ENCODE measurements at places on chromosomes 4 and X.

DNA sequence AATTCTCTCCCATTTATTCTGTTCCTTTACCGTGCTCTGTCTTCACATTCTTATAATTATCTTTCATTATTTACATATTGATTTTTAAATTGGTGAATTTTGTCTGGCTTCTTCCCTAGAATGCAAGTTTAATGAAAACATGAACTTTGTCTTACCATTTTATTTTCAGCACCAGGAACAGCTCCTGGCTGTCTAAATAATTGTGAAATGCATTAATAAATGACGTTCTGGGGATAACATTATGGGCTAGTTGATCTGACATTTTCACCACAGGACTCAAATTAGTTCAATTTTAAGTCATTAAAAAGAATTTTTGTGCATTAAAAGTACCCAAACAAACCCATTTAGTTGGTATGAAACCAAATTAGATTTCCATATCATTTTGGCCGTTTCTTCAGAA, 97.5 kb downstream of the KCTD8 start:
- DNase-seq, result no peak

- no peak for DNase-seq
These were observed 17.8 kb upstream of the EDNRA start for GRCh38 chr4:147463065-147463464.

GRCh38 chr4:113394108-113394729, 344.8 kb downstream of the ANK2 start:
- DNase-seq, result no peak

- peak; percentile 29 for DNase-seq
These were observed 731 bp downstream of the BRWD3 start for GRCh38 chrX:80808881-80809411.

- no peak for DNase-seq
These were observed 213.4 kb downstream of the GC start for GRCh38 chr4:71570492-71570891.

GRCh38 chr4:71828470-71828869, 44.6 kb upstream of the GC start:
- DNase-seq, result no peak

- no peak for DNase-seq
These were observed 5.0 kb downstream of the ZFX start for GRCh38 chrX:24154490-24155034.

GRCh38 chr4:76896614-76897535, 1.1 kb downstream of the SOWAHB start:
- peak; percentile 66 for DNase-seq

DNA sequence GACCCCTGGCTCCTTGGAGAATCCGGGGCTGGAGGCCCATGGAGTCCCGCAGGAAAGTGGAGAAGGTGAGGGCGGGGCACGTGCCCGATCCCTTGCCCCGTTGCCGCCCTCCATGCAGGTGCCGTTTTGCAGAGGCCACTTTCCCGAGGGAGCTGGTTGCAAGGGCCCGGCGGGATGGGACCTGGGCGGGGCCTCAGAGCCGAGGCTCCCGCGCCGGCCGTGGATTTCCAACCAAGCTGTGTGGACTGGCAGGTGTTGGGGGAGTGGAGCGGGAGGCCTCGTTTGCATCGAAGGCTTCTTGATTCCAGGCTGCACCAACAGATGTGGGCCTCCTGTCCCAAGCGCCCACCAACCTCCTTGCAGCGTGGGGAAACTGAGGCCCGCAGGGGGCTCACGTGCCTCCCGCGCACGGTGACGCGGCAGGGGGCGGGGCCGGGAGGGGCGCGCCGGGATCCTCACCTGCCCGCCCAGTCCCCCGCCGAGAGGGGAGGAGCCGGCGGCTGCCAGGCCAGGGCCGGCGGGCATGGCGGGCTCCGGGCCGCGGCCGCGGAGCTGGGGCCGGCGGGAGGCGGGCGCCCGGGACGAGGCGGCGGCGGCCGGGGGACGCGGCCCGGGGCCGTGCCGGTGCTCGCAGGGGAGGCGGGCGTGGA, 24.9 kb downstream of the SH3BP2 start:
- DNase-seq, result peak; percentile 72

- DNase-seq, result peak; percentile 94
These were observed 982 bp downstream of the PDLIM5 start for GRCh38 chr4:94452476-94453371.

DNA sequence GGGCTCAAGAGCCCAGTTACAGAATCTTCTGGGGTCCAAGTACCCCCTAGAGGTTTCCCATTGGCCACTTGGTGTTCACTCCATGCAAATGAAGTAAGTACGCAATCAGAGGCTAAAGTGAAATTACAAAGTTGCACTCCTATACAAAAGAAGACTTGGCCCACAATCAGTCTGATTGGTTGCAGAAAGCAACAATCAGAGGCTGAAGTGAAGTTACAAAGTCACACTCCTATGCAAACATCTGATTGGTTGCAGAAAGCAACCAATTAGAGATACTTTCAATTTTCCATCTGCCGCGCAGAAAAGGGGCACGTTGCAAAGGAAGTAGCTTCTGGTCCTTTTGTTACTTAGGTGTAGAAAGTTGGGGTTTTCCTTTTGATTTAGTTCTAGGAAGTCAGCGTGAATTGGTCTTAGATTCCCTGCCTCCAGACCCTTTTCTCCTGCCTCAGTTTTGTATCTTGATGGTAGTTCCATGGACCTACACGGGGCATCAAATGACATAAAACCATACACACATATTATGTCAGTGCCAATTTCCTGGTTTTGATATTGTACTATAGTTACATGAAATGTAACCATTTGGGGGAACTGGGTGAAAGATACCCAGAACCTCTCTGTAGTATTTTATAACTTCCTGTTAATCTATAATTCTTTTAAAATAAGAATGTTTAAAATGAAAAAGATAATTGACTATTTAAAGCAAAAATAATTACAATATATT, 12.4 kb upstream of the PIN4 start:
- DNase-seq, result no peak

DNA sequence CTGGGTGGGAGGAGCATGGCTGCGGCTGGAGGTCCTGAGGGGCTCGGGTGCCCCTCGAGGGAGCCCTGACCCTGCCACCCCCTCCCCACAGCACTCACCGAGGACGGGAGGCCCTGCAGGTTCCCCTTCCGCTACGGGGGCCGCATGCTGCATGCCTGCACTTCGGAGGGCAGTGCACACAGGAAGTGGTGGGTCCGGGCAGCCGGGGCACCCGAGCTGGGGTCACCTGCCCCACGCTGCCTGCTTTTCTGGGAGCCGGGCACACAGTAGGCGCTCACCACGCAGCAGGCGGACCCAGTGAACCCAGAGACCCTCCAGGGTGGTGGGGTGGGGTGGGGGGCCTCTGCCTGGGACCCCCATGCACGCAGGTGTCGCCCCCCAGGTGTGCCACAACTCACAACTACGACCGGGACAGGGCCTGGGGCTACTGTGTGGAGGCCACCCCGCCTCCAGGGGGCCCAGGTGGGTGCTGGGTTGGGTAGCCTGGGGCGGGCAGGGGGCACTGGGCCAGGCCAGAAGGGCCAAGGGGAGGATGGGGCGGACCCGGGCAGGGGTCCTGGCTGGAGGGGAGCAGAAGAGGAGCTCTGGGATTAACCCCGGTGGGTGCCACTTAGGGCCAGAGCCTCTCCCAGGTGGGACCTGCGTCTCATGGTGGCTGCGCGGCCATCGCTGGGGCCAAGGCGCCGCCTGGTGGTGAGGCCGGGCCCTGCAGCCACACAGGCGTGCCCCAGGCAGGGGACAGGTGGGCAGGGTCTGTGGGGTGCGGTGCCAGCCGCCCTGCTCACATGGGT, 1.4 kb downstream of the HGFAC start:
- peak; percentile 52 for DNase-seq

- DNase-seq, result no peak
These were observed 12.1 kb downstream of the ACSL4 start for GRCh38 chrX:109720947-109721346.

- DNase-seq, result no peak
These were observed 51.8 kb upstream of the CBLL2 start for GRCh38 chrX:22220941-22221340.

DNA sequence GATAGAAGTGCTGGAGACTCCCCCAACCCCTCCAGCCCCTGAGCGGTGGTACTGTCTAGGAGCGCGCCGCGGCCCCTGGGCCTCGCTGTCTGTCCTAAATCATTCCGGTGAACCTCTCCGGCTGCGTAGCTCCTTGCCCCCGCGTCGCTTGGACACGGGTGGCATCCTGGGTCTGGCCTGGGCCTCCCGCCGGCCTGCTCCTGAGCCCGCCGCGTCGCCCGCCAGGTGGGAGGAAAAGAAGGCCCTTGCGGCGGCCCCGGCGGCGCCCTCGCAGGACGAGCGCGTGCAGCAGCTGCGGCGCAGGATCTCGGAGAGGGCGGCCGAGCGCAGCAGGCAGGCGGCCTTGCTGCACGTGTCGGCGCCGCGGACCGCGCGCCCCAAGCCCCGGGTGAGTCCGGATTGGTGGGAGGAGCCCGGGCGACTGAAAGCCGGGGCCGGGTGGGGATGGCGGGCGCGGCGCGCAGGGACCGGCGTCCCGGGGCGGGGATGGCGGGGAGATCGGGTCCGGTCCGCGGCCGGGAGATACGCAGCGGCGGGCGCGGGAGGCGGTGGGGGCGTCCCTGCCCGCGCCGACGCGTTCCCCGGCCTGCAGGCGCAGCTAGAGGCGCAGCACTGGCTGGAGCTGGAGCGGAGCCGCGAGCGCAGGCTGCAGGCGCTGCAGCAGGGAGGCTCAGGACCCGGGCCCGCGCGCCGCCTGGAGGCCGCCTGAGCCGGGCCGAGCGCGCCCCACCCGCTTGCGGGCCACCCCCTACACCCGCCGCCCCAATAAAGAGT, 6.5 kb upstream of the RNF4 start:
- peak; percentile 71 for DNase-seq

DNA sequence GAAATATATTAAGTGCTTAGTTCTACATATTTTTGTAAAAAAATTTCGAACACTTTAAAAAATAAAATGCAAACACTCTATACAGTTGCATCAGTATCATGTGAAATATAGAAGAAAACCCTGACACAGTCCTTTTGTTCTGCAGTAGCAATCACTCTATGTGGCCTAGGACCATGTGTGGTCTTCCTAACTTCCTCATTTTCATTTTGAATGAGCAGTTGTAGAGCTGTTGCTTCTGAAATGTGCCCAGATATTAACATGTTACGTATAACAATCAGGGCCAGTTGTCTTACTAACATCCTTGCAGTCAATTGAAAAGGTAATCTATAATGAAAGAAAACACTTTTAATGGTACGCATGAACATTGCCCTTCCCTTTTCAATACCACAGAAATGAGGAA, 107.9 kb downstream of the ZNF827 start:
- no peak for DNase-seq

DNA sequence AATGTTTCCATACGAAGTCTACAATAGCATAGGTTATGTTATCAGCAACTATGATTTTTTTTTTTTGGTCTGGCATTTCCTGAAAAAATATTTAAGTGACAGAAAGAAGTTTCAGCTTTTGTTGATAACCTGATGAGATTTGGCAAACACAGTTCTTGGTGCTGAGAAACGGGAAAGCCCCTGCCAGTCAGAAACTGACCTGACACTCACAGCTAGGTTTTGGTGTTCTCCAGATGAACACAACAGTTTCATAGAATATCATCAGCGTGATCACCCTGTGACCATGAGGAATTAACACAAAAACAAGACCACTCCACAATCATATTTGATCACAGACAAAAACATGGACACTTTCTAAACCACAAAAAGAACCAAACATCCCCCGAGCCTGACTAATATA, 152.5 kb upstream of the DCAF8L1 start:
- DNase-seq, result no peak

DNA sequence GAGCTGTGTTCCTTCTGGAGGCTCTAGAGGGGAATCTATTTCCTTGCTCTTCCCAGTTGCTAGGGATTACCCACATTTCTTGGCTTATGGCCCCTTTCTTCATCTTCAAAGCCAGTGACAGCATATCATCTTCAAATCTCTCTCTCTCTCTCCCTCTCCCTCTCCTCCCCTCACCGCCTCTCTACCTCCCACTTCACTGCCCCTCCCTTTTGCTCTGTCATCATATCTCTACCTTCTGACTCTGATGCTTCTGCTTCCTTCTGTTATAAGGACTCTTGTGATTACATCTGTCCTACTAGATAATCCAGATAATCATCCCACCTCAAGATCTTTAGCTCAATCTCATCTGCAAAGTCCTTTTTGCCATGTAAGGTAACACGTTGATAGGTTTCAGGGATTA, 93.1 kb upstream of the TEX13D start:
- DNase-seq, result no peak

GRCh38 chrX:9651737-9652136, 113.9 kb downstream of the GPR143 start:
- DNase-seq, result no peak

- DNase-seq, result no peak
These were observed 251.0 kb downstream of the KCNIP4 start for GRCh38 chr4:21697583-21697982.

DNA sequence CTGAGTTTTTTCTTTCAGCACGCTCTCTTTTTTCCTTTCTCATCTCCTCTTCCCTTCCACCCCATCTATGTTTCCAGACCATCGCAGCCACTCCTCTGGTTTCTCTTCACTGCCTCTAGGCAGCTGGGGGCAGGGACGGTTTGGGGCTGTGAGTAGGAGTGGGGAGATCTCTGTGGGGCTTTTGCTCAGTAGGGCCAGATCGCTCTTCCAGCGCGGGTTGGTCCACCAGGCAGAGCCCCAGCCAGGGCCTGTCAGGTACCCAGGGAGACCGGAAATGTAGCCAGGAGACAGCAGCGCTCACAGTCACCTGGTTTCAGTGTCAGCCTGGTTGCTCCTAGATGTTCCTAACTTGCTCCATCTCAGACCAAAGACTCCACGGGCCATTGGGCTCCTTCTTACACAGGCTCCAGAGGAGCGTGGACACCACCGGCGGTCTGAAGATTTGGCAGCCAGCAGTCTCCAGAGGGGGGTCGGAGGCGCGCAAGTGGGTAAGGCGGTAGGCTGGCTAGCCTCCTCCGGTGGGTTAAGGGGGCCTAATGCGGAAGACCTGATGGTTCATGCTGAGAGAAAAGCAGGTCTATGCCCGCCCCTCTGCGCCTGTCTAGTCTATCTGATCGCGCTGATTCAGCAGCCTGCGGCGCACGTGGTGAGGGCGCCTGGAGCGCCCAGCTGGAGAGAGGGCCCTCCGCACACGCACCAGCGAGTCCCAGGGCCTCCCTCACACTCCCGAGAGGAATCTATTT, 1.8 kb downstream of the FGF5 start:
- no peak for DNase-seq

DNA sequence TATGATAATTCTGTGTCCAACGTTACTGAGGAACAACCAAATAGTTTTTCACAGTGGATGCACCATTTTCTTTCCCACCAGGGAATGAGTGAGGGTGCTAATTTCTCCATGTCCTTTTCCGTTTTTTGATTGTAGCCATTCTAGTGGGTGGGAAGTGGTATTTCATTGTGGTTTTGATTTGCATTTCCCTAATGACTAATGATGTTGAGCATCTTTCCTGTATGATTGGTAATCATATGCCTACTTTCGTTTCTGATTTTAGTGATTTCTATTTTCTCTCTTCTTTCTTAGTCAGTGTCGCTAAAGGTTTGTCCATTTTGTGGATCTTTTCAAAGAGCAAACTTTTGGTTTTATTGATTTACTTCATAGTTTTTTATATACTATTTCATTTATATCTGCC, 32.1 kb upstream of the TEX13D start:
- no peak for DNase-seq

- DNase-seq, result no peak
These were observed 5.7 kb downstream of the IL2 start for GRCh38 chr4:122450847-122451246.

- peak; percentile 65 for DNase-seq
These were observed 114.5 kb downstream of the ADRA2C start for GRCh38 chr4:3880615-3881120.
